Bronchial epithelial cell (primary cell): ENCODE measurements at places on chromosomes 2 and 18.

DNA sequence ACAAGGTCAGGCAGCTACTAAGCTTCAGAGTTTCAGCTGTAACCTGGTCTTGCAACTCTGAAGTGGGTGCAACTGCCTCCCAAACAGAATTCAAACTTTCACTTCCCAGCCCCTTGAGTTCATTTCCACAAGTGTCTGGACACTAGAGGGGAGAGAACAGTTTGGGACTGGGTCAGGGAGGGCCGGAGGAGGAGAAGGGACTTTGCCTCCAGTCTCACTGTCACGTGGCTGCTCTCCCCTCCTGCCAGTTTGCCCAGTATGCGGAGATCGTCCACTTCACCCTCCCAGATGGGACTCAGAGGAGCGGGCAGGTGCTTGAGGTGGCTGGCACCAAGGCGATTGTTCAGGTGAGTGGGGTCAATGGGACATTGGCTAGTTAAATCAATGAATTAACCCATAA is 20.6 kb upstream of the ANKRD53 start:
- no peak for DNase-seq

DNA sequence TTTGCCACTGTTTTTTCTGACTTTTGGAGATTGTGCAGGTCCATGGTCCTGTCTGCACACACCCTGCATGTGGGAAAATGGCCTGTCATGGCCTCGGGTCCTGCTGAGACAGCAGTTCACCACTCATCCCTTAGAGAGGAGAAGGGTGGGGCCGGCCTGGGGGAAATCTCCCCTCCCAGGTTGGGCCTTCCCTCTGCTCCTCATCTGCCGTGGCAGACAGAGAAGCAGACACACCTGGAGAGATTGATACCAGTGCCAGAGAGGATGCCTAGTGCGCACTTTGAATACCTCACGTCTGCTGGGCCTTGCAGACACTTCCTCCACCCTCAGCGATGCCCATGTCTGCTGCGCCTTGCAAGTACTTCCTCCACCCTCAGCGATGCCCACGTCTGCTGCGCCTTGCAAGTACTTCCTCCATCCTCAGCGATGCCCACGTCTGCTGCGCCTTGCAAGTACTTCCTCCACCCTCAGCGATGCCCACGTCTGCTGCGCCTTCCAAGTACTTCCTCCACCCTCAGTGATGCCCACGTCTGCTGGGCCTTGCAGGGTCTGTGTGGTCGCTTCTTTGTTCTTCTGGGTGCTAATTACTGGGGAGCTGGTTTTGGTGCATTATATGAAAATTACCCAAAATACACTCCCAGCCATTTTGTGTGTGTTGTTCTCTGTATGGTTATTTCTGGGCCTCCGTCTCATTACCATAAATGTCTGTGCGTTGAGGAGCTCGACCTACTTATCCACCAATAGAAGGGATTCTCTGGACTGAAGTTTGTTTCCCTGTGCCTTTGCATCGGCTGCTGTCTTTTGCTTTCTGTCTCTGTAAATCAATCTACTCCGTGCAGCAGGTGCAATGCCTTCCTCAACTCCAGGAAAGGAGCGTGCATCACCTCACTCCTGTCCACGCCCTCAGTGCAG is 186.9 kb upstream of the PXDN start:
- DNase-seq, result no peak

DNA sequence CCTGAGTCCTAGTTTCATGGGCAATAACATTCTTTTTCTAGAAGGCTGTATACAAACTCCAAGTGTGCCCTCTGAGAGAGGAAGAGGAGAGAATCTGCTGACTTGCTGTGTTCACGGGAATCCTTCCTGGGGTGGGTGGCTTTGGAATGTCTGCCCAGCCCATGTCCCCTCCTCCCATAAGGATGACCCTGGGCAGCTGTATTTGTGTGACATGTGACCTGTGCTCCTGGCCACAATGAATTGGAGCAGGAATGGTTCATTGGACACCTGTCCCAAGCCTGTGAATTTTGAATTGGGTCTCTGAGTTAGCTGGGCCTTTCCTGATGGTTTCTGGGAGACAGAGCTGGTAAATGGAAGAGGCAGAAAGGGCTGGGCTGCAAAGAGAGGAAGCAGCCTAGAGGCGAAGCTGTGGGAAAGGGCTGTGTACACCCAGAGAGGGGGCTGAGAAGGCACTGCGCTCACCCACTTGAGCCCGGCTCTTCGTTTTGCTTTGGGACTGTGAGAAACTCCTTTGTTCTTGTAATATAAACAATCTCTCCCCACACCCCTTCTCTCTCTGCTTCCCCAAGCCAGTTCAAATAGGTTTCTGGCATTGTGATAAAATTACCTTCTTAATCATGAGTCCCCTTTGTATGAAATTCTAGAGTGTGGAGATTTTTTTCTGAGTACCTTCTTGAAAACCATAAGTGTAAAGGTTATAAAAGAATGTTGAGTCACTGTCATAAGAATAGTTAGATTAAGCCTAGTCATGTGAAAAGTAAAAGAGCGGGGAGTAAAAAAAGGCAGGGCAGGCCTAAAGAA is 49.8 kb downstream of the SLC4A5 start:
- peak; percentile 5 for DNase-seq

GRCh38 chr2:68789603-68790002 is 55.0 kb downstream of the ARHGAP25 start:
- DNase-seq, result no peak

DNA sequence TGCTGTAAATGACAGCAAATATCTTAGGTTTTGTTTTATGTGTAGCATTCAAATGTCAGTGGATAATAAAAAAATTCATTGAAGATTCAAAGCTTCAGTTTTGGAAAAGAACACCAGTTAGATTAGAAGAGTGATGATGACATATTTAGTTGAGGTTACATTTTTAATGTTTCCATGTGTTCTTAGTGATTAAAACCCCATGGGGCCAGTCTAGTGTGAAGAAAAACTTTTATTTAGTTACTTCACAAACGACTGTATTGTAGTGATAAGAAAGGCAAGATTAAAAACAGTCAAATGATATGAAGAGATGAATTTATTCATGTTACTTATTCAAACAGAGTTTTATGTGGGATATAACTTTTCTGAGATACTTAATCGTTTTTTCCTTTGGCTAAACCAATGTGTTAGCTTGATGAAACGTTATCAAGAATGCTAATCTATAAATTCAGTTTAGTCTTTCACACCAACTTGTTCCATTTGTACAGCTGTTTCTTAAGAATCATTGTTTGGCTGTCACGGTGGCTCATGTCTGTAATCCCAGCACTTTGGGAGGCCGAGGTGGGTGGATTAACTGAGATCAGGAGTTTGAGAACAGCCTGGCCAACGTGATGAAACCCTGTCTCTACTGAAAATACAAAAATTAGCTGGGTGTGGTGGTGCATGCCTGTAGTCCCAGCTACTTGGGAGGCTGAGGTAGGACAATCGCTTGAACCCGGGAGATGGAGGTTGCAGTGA is 11.6 kb downstream of the BMPR2 start:
- DNase-seq, result no peak

DNA sequence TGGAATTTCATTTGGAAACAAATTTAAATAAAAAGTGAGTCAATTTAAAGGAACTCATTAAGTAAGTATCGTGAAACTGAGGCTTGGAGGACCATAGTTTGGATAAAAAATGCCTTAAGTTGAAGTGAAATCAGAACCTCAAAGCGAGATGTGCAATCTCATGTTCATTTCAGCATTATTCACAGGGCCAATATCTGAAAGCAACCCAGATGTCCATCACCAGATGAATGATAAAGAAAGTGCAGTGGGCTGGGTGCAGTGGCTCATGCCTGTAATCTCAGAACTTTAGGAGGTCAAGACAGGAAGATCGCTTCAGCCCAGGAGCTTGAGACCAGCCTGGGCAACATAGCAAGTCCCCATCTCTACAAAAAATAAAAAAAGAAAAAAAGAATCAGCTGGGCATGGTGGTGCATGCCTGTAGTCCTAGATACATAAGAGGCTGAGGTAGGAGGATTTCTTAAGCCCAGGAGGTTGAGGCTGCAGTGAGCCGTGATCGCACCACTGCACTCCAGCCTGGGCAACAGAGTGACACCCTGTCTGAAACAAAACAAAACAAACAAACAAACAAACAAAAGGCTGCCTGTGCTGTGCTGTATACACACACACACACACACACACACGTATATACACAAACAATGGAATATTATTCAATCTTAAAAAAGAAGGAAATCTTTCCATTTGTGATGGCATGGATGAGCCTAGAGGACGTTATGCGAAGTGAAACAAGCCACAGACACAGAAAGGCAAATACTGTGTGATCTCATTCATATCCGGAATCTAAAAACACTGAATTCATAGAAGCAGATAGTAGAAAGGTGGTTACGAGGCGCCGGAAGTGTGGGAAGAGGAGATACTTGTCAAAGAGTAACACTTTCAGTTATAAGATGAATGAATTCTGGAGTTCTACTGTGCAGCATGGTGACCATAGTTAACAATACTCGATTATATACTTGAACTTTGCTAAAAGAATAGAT is 14.5 kb downstream of the SH3RF3 start:
- DNase-seq, result no peak

DNA sequence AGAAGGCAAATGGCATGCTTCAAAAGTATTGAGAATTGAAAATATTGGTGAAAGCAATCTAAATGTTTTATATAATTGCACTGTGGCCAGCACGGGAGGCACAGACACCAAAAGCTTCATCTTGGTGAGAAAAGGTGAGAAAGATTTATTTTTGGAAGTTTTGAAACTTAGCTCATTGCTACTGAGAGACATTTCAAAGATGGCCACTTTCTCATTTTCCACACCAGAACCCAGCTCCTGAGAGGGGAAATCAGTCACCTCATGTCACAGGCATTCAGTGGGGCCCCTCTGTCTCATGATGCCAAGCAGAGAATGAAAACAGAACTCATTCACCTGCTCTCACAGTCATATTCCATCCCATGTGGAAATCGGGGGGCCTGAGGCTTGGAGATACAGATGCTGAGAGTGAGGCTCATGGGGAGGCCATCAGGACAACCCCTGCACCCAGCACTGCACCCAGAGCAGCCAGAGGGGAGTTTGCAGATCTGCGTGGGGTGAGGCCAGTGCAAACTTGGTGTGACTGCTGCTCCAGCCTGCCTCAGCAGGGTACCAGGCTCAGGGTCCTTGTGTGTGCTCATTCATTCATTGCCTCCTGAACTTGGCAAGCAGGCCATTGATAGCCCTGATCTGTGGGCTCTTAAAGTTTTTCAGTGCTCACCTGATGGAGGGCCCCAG is 31.4 kb downstream of the IL18R1 start:
- DNase-seq, result no peak

GRCh38 chr2:39547811-39548719 is 111.0 kb upstream of the MAP4K3 start:
- peak; percentile 96 for DNase-seq

DNA sequence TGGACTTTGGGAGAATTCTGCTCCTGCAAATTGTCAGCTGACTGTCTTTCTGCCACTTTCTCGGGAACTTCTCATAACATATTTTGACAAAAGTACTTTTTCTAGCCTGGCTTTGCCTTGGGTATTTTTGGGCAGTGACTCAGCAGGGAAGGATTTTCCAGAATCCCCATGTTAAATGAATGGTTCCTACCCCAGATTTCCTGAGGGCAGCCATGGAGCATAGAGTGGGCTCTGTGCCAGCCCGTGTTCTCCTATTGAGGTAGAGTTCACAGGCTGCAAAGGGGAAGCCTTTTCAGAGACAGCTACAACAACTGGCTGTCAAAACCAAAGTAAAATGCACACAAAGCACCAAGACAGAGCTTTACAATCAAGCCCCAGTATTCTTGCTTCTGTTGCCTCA is 59.8 kb downstream of the BMP10 start:
- no peak for DNase-seq

DNA sequence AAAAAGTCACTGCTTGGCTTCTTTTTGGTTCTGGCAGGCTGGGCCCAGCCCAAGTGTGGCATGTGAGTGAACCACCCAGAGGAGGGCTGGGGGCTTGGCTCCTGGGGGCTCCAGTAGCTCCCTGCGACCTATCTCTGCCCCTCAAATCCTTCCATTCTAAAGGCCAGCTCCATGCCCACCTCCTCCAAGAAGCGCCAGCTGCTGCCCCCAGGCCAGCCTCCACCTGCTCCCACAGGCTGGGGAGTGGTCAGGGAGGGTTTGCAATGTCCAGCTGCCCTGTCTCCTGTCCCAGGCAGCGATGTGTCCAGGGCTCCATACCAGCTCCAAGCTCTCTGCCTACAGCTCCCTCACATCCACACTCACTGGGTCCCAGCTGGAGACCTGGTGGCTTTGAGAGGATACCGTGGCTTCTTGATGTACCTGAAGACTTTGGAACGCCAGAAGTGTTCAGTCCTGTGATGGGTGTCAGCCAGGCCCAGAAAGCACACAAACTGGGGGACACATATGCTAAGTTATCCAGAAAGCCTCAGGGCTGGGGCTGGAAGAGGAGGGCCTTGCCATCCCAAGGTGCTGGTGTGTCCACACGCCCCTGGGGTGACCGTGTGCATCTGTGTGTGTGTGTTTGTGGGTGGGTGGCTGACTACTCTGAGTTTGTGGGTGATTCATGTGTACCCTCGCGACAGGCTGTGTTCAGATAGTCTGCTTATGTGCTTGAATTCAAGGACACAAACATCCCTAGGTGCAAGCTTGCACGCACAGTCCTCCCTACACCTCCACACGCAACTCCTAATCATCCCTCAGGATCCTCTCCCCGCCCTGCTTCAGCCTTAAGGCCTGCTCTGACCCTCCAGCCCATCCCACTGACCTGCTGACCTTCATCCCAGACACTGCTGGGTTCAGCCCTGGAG is 33.4 kb downstream of the ZFP36L2 start:
- no peak for DNase-seq

GRCh38 chr18:42155024-42155423 is 200.0 kb downstream of the PIK3C3 start:
- no peak for DNase-seq

DNA sequence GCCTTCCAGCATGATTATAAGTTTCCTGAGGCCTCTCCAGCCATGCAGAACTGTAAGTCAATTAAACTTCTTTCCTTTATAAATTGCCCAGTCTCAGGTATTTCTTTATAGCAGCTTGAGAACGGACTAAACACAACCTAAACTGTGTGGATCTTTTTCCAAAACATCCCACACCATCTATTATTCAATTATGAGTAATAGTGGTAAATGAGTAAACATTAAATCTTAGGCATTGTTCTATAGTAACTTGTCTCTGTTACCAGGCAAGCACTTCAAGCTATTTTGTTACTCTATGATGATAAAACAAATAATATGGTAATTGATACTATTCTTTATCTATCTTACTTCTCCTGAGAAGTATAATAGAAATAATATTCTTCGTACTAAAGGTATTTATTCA is 536.9 kb upstream of the CHAC2 start:
- peak; percentile 61 for DNase-seq

DNA sequence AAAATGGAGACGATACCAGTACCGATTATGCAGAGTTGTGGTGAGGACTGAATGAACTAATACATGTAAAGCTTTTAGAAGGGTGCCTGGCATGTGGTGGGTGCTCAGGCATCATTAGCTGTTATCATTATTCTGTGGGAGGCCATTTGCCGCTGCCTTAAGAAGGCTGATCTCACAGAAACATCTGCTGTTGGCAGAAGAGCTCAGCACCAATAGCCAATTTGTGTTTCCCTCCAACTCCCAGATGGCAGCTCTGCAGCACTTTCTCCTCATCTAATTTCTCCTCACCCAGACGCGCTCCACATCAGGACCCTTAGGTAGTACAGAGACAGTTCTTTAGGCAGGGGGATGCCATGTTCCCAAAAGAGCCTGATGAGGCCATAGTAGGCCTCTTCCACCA is 15.8 kb upstream of the CYP1B1 start:
- no peak for DNase-seq

- no peak for DNase-seq
Measured at GRCh38 chr2:44902217-44903137, 39.0 kb upstream of the SIX3 start.

GRCh38 chr2:240368781-240369331 is 66.6 kb upstream of the GPC1 start:
- no peak for DNase-seq

GRCh38 chr2:122236925-122237324 is 481.5 kb downstream of the TSN start:
- no peak for DNase-seq

GRCh38 chr2:216012830-216013079 is 596 bp downstream of the MREG start:
- no peak for DNase-seq
